ENCODE measurements at places on chromosomes 5 and 9.
A peak's percentile ranks its signal among the peaks of the same experiment; 100 is the strongest.

GRCh38 chr5:7755958-7756357 is 95.0 kb downstream of the CFAP90 start:
- DNase-seq = no peak

GRCh38 chr9:110532908-110533665 is 46.5 kb downstream of the SVEP1 start:
- DNase-seq = no peak

DNA sequence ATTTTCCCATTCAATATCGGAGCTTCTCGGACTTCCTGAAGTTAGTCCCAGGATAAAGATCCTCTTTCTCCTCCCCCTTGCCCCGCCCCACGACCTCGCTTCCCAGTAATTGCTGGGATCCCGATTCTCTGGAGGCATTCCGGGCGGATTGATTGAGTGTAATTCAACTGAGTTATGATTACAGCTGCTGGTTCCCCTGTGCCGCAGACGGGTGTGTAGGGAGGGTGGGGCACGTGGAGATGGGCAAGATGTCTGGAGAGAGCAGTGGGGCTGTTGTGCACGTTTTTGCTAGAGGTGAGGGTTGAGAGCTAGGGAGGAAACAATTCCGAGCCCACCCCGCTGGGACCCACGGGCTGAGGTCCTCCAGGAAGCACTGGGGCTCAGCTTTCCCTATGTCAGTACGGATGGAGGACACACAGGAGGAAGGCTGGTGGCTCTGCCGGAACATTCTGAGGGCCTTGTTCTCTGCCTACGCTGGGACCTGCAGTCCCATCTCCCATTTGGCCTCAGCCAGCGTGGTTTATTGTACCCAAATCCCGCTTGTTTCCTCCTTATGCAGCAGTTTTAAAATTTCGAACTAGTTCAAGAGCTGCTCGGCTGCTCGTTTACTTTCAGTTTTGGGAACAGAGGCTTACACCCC is 2.4 kb upstream of the DMRT2 start:
- no peak for DNase-seq

- DNase-seq = no peak
Observed at GRCh38 chr9:2260417-2261306, 245.5 kb downstream of the SMARCA2 start.

GRCh38 chr5:159094745-159095144 is 5.0 kb downstream of the EBF1 start:
- DNase-seq = peak; percentile 35

DNA sequence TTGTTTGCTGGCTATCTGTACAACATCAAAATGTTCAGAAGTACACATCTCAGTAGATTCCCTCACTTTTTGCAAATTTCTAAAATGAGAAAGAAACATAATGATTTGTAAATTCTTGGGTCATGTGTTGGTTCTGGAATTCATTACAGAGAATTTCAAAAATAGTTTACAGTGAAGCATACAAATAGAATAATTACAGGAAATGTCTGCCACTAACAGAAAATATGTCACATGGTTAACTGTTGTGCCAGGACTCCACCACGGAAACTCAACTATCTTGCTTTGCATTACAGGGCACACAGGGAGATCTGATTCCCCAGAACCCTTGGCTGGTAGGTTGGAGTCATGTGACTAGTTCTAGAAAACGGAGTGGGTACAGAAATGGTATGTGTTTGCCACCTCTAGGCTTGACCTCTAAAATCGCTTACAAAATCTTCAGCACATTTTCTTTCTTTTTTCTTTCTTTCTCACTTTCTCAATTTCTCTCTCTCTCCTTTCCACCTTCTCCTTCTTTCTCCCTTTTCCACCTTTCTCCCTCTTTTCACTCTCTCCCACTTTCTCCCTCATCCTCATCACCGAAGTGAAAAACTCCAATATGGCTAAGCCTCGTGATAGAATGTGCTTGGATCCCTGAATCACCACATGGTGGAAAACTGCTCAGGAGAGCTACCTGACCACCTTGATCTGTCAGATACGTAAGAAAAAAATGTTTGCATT is 32.4 kb downstream of the RASEF start:
- DNase-seq = no peak

- peak; percentile 65 for DNase-seq
Observed at GRCh38 chr5:72818866-72819534, 2.5 kb downstream of the TNPO1 start.

- no peak for DNase-seq
Observed at GRCh38 chr9:36817160-36817834, 216.8 kb downstream of the PAX5 start.
